Activated naive CD8-positive, alpha-beta T cell treated with anti-CD3 and anti-CD28 coated beads, Interleukin-2, amount 50 U/mL, for 24 hours (primary cell): ENCODE measurements at places on chromosomes 2 and 18.

DNA sequence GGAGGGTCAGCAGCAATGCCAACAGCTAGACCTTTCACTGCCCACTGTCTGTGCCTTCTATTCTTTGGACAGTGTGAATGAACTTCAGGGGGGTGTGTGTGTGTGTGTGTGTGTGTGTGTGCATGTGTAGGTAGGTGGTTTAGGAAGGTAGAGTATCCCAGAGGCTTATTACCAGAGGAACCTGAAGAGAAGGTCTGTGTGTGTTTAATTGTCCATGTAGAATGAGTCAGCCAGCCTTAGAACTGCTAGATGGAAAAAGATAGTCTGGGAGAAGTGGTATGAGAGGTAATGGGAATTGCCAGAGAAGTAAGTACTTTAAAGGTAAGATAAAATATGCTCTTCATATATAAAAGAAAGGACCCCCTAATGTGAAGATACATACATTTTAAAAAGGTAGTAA lies 522.2 kb downstream of the PIK3C3 start:
- DNase-seq = no peak

- no peak for DNase-seq
Observed at GRCh38 chr2:121469356-121469755, 61.3 kb upstream of the RNU4ATAC start.

GRCh38 chr2:213235741-213236140 lies 48.5 kb upstream of the SPAG16 start:
- no peak for DNase-seq

GRCh38 chr2:35298493-35298892 lies 1057.1 kb upstream of the CRIM1 start:
- DNase-seq = no peak

GRCh38 chr2:172970660-172971059 lies 105.0 kb upstream of the MAP3K20 start:
- DNase-seq = peak; percentile 56

DNA sequence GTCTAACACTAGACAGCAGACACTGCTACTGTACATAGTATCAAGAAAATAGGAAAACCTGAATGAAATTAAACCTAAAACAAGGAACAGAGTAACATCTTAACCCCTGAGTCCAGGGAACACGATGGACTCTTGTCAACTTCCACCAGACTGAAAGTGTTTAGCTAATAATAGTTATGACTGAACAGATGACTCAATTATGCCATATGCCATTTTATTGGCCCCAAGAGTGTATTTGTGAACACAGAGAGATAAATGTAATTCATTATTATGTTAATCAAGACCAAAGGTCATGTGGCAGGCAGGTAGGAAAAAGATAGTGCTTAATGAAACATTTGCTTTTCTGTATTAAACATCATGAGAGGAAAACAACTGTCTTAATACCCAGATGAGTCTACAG lies 58.0 kb downstream of the NYAP2 start:
- DNase-seq = no peak

DNA sequence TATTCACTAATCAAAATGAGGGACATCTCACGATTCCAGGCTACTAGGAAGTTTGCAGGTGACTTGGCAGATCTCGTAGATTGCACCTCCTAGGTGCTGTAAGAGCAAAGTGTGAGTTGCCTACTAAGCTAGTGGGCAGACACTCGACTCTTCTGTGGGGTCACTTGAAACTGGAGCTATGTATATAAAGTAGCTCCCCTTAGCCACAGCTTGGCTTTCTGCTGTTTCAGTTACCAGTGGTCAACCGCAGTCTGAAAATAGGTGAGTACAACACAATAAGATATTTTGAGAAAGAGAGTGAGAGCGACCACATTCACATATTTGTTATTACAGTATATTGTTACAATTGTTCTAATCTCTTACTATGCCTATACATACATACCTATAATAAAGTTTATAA lies 23.3 kb downstream of the CTAGE1 start:
- DNase-seq = no peak

DNA sequence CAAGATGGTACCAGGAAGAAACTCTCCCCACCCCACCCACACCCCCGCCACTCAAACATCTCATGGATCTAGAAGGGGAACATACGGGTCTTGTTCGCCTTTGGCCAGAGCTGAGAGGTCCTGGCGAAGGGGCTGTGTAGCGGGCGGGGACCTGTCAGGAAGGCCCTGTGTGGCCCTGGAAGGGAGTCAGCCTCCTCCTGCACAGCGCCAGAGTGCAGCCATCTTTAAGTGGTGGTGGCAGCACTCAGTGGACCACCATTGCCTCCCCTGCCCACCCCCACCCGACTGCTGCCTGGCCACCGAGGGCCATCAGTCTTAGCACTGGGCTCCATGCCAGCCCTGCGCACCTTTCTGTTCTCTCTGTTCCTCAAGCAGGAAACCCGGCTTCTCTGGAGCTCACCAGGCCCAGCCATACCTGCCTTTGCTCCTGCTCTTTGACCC lies 11.6 kb upstream of the FAHD2A start:
- no peak for DNase-seq

DNA sequence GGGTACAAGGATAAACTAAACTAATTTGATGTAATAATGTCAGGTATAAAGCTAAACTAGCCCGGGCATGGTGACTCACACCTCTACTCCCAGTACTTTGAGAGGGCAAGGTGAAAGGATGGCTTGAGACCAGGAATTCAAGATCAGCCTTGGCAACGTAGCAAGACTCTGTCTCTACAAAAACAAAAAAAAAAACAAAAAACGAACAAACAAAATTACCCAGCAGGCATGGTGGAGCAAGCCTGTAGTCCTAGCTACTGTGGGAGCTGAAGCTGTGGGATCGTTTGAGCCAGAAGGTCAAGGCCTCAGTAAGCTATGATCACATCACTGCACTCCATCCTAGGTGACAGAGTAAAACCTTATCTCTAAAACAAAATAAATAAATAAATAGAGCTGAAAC lies 131.8 kb upstream of the KYNU start:
- no peak for DNase-seq
